Activated CD4-positive, alpha-beta T cell treated with anti-CD3 and anti-CD28 coated beads, Interleukin-2, amount 10 ng/mL, durations not matched to agents 7 days and 5 days (primary cell): ENCODE measurements at places on chromosomes 6 and 20.

DNA sequence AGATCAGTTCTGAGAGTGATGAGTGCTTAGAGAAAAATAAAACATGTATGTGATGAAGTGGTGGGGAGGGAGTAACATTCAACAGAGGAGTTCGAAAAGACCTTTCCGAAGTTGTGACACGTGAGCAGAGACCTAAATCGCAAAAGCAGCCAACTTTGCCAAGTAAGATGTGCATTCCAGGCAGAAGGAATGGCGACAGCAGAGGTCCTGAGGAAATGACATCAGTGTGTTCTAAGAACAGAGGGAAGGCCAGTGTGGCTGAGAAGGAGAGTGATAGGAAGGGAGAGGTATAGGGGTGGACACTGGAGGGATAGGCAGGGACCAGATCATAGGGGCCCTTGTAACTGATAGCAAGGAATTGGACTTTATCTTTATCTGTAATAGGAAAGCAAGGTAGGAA lies 51.3 kb downstream of the ADAT2 start:
- no peaks in the 10 kb centered on the region for H3K36me3 ChIP-seq
- H3K4me1 ChIP-seq = peaks cover 21% of the 10 kb centered on the region
- no peaks in the 10 kb centered on the region for H3K27me3 ChIP-seq
- DNase-seq = no peak
- no peak overlapping the region for H3K4me3 ChIP-seq

GRCh38 chr6:142323377-142323776 lies 21.6 kb downstream of the ADGRG6 start:
- H3K4me3 ChIP-seq = no peak overlapping the region
- no peak for DNase-seq
- H3K27me3 ChIP-seq = peaks cover 9% of the 10 kb centered on the region
- no peak overlapping the region for H3K27ac ChIP-seq

DNA sequence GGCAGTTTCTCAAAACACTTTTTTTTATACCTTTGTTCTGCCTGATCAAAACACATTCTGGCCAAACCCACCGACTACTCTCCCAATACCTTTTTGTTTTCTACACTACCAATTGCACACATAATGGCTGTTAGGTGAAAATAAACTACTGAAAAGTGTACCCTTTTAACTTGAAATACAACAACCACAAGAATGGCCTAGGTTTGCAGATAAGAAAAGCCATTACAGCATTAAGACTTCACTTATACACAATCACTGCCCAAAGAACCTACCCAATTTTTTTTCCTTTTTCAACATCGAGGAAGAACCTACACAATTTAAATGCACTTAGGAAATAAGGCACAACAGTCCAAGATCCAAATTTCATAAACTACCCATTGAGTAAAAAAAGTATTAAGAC lies 1.8 kb downstream of the SEC63 start:
- H3K27ac ChIP-seq = peak overlapping the region; percentile 97
- H3K36me3 ChIP-seq = peaks cover 14% of the 10 kb centered on the region
- peaks cover 32% of the 10 kb centered on the region for H3K4me1 ChIP-seq
- H3K27me3 ChIP-seq = no peaks in the 10 kb centered on the region
- no peak for DNase-seq

GRCh38 chr20:43699941-43700565 lies 26.7 kb downstream of the GTSF1L start:
- no peak for DNase-seq
- no peaks in the 10 kb centered on the region for H3K27me3 ChIP-seq
- H3K4me3 ChIP-seq = no peak overlapping the region
- H3K27ac ChIP-seq = peak overlapping the region; percentile 70
- peaks cover 34% of the 10 kb centered on the region for H3K36me3 ChIP-seq

DNA sequence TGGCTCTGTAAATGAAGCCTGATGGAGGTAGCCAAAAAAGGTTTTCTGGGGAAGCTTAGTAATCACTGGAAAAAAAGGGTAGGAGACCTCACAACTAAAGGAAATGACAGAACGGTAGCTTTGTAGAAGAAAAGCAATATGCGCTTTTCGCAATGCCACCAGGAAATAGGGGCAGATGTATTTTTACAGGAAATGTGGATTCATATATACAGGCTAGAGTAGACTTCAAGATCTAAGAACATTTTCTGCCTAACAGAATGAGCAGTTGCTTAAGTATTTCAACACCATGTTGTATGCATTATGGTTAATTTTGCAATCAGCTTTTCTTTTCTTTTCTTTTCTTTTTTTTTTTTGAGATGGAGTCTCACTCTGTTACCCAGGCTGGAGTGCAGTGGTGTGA lies 219.6 kb downstream of the CD83 start:
- peaks cover 6% of the 10 kb centered on the region for H3K36me3 ChIP-seq
- no peaks in the 10 kb centered on the region for H3K4me1 ChIP-seq
- H3K27ac ChIP-seq = no peak overlapping the region
- no peak for DNase-seq
- no peak overlapping the region for H3K4me3 ChIP-seq
